SIG-M5 (cell line): ENCODE measurements at places on chromosomes 2 and 18.

DNA sequence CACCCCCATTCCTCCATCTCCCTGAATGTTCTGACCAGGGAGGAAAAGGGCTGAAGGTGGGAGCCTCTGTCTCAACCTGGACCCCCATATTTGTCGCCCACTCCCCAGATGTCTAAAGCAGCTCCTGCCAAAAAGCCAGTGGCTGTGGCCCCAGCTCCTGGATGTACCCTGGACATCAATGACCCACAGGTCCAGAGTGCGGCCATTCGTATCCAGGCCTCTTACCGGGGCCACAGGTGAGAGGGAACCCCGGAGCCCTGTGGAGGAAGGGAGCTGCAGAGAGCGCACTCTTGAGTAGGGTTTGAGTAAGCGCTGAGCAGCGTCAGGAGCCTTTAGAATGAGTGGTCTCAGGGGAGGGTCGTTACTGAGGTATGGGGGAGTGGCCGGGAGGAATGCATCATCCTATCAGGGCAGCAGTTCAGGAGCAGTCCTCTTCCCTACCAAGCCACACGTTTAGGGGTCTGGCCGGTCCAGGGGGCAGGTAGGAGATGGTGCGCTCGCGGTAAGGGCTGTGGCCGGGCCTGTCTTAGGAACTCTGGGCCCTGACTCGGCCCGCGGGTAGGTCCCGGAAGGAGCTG lies 2.4 kb upstream of the GMPPA start:
- DNase-seq, result no peak

GRCh38 chr2:72545790-72546189 lies 280.0 kb downstream of the EXOC6B start:
- no peak for DNase-seq

- no peak for DNase-seq
Measured at GRCh38 chr2:73202156-73203054, at the start of gene NOTO. NOTO (plus strand) TSS chr2:73202574; CDS start chr2:73202667, 93 bp downstream.

DNA sequence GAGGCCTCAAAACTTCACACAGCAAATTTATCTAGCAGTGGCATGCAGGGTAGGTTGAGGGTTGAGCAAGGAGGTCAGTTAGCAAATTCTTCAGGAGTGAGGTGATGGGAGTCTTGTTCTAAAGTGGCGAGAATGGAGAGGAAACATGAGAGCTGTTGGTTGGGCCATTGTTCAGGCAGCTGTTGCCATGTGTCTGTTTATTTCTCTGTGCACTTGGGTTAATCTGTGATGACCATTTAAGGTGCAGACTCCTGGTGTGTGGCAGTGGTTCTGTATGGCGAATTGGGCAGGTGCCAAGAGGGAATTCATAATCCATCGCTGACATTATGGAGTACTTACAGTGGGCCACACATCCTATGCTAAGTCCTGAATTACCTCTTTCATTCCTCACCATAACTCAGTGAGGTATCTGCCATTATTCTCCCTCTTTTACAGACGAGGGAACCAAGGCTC lies 30.4 kb downstream of the TMEM178A start:
- no peak for DNase-seq

DNA sequence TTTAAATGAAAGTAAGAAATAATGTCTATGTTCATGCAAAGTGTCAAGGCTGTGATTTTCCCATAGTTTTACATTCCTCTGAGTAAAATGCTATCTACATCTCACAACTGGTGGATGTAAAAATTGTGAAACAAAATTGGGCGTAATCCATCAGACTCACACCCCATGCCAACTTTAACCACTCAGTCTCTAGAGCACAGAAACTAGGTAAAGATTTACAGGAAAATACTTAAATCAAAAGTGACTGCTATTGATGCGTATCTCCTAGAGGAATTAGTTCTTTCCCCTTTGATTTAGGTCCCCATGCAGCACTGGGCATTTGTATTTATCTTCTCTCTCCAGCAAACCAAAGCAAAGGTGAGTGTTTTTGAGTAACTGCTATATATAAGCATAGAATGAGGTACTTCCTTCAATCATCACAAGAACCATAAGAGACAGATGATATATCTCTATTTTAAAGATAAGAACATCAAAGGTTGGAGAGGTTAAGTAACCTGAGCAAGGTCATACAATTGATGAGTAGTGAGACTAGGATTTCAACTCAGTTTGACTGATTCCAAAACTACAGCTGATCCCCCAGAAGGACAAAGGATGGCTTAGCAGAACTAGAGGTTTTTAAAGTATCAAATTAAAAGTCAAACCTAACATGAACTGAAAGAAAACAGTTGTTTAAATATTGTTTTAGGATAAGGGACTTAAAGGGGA lies 594.0 kb upstream of the ACVR2A start:
- DNase-seq, result no peak

GRCh38 chr2:22355816-22356433 lies 1029.1 kb upstream of the KLHL29 start:
- DNase-seq, result no peak

DNA sequence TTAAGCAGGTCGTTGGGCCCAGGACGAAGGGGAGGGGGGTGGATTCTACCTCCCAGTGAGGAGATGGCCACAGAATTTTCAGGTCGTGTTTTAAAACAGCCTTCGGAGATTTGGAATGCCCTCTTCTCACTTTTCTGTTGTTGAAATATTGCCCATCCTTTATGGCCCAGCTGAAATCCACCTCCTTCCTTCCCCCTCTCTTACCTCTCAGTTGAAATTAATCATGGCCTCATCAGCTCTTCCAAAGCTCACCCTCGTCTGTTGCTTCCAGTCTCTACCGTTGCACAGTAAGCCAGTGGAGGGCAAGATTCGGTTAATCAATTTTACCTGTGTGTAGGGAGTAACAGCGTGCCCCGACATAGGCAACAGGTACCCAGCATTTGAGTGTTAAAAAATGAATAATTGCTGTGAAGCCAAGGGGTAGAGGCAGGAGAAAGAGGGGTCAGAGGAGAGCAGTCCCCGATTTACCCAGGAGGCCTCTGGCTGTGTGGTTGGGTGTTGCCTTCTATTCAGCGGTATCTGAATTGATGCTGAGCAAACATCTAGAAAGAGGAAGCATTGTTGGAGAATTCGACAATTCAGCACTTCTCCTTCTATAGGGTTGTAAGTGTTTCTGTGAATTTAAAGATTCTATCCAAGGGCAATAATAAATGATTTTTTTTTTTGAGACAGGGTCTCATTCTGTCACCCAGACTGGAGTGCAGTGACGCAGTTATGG lies 8.6 kb upstream of the PDIA6 start:
- no peak for DNase-seq

GRCh38 chr18:56861244-56861643 lies 210.1 kb downstream of the WDR7 start:
- DNase-seq, result no peak
